Activated naive CD4-positive, alpha-beta T cell (primary cell): ENCODE measurements at places on chromosomes 5 and 9.

- DNase-seq, result peak; percentile 9
These were observed 502 bp upstream of the CERCAM start for GRCh38 chr9:128420060-128420650.

DNA sequence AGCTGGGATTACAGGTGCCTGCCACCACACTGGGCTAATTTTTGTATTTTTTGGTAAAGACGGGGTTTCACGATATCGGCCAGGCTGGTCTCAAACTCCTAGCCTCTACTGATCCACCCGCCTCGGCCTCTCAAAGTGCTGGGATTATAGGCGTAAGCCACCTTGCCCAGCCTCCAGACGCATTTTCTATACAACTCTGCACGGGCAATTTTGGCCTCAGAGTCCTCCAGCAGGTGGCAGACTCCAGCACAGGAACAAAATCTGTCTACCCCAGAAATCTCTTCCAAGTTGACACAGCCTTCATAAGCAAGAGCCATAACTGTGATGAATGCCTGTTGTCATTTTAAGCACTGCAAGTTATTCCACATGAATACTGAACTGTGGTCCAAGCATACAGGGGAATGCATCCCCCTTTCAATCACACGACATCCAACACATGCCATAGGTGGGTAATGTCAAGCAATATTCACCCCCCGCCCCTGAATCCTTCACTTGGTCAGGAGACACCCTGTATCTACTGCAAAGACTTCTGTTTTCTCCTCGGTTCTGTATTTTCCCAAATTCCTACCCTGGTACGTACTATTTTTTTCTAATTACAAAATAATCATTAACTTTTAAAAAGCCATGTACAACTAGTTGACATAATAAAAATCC lies 50.8 kb downstream of the ALDH7A1 start:
- DNase-seq, result peak; percentile 17

DNA sequence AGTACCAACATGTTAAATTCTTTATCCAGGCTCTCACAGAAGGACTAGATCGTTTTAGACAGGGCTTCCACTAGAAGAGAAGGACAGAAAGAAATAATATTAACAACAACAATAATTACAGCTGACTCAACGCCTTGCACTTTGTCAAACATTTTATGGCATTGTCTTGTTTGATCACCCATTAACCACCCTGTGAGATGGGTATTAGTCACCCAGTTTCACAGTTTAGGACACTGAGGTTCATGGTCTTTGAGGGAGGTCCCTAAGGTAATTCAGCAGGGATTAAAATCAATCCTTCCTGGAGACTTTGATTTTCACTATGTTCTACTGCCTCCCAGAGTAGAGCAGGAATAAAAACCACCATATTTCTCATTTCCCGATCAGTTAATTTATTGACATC lies 51.4 kb upstream of the BNC2 start:
- no peak for DNase-seq

- no peak for DNase-seq
These were observed 35.5 kb upstream of the CREBRF start for GRCh38 chr5:173020643-173021042.

DNA sequence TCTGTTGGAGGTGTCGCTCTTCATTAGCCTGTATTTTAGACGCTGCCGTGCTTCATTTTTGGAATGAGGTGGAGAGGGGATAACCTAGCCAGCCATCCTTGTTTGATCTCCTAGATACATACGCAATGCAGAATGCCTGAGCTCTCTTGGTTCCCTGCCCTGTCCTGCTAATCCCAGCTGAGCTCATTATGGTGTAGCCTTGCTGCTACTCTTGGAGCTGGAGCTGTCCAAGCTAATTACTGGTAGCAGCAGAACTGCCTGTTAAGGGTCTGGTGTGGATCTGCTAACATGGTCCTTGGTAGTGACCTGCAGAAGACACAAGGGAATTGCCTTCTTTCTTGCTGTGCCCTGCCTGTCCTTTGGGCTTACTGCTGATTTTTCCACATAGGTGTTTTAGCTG lies 207.9 kb downstream of the CNTLN start:
- no peak for DNase-seq
